ENCODE measurements at places on chromosomes 3 and 15. TPM values are rescaled to one million over a fixed set of nuclear protein-coding genes. Genes with fewer than 3 reads are reported as not detected.

CNTN3 gene
- total RNA-seq: not detected

SEMA3B gene
- 0.97 TPM for total RNA-seq

SHQ1 gene
- total RNA-seq: 19.7 TPM

HYAL1 gene
- 2.2 TPM for total RNA-seq

C2CD4A gene
- 1.1 TPM for total RNA-seq

RTP1 gene
- total RNA-seq: not detected

DZIP3 gene
- total RNA-seq: 7.1 TPM

UBA3 gene
- total RNA-seq: 84.6 TPM

COL8A1 gene
- 358 TPM for total RNA-seq

ITIH1 gene
- total RNA-seq: not detected

GP9 gene
- not detected for total RNA-seq

C3orf22 gene
- not detected for total RNA-seq

WDR93 gene
- total RNA-seq: not detected

PODXL2 gene
- total RNA-seq: 5.3 TPM

MESP2 gene
- total RNA-seq: not detected
